Hematopoietic multipotent progenitor cell treated with erythropoietin and hydrocortisone succinate and interleukin-3 and kit ligand, for 8 days (in vitro differentiated cells): ENCODE measurements at places on chromosomes 7 and 10.

DNA sequence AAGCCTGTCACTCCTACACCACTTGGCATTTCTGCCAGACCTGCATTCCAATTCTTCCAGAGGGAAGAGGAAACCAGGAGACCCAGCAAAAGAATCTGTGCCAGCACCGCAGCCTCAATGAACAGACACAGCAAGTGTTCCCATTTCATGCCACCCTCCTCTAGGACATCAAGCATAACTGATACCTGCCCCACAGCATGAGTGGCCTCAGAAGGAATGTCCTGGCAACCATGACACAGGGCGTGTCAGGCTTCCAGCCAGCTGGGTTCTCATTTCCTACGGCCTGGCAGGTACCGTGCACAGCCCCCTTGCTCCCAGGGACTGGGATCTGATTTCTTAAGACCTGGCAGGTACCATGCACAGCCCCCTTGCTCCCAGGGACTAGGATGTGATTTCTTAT, 7.8 kb downstream of the MAD1L1 start:
- DNase-seq, result no peak

DNA sequence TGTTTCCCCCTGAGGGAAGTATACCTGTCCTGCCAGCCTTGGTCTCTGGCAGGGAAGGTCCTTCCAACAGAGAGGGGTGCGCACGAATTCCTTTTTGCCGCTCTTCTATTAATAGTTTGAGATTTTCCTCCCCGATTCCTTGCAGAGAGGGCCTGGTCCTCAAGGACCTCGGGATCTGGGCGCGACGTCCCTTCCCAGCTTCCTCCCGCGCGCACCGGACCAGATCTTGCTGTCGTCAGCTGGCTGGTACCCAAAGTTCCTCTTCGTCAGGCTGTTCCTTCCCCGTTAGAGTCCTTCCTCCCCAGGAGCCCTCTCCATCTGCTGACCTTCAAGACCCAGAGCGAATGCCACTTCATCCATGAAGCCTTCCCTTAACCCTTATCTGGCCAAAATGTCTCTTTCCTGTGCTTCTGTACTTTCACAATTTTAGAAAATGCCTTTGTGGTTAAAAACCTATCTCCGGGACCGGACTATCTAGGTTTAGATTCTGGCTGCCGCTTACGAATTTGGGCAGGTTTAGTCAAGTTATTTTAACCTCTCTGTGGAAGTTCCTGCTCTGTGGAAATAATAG, 851 bp upstream of the GOT1 start:
- DNase-seq, result peak; percentile 61

GRCh38 chr7:21099432-21099831, 312.7 kb upstream of the SP8 start:
- DNase-seq, result no peak

- no peak for DNase-seq
These were observed 119.5 kb downstream of the RNF216 start for GRCh38 chr7:5661942-5662341.

DNA sequence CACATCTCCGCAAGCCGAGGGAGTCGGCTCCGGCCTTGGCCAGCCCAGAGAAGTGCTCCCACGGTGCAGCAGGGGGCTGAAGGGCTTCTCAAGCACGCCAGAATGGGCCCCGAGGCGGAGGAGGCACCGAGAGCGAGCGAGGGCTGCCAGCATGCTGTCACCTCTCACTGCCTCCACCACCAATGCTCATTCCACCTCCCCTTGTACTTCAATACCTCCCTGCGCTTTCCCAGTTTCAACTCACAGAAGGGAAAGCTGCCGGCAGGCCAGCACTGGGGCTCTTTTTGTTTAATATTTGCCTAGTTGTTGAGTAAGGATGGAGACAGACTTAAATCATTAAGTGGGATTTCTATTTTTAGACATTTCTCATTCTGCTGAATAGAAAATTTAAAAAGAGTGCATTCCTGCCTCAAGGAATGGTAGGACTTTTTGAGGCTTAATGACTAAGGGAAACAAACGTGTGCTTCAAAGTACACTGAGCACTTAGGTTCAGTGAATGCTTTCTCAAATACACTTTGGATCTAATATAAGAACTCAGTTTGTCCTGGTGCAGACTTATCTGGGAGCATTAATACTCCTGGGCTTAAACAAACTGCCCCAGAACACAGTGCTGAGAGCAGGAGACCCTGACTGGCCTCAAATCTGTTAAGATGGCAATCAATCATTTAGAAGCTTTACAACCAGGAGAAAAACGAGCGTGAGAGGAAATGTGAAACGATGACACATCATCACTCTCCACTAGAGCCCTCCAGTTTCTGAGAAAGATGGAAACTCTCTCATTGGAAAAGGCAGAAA, 131.2 kb downstream of the RALA start:
- DNase-seq, result no peak

- DNase-seq, result no peak
These were observed 317.1 kb upstream of the NPVF start for GRCh38 chr7:25545124-25546008.

DNA sequence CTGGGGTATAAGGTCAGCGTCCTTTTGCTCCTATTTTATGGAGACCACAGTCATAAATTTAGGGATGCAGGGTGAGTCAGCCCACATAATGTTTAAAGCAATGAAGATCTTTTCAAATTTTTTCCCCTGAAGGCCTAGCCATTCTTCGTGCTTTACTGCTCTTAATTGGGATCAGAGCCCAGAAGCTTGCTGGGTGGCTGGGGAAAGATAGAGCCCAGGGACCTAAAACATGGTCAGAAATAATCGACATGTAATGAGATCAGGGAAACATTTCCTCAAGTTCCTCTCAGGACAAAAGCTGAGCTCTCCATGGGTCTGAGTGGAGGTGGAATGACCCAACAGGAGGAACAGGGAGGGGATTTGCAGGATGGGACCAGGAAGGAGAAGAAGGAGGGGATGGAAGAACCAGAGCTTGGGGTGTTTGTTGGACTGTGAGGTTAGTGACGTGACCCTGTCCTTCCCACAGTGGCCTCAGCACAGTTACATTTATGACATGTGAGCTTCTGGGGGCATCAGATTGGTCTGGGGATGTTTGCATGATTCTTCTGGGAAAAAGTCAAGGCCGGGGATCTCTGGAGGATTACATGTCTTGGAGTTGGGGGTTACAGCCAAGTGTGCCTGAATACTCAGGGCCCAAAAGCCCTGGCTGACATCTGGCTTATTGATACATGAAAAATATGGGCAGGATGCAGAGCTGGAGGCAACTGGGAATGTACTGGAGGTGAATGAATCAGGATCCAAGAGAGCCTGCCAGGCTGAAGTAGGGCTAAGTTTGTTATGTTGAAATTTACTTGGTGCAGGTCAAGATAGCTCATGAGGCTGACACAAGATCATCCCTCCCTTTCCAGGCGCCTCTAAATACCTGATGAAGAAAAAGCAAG, 477.9 kb downstream of the RPS24 start:
- no peak for DNase-seq

- no peak for DNase-seq
These were observed 21.5 kb upstream of the TARP start for GRCh38 chr7:38294926-38295325.

- DNase-seq, result no peak
These were observed 29.0 kb downstream of the DENND2A start for GRCh38 chr7:140611641-140612040.

- DNase-seq, result no peak
These were observed 48.0 kb upstream of the RASGEF1A start for GRCh38 chr10:43314626-43315495.

GRCh38 chr10:5981529-5981928, 4.2 kb upstream of the IL15RA start:
- peak; percentile 83 for DNase-seq

DNA sequence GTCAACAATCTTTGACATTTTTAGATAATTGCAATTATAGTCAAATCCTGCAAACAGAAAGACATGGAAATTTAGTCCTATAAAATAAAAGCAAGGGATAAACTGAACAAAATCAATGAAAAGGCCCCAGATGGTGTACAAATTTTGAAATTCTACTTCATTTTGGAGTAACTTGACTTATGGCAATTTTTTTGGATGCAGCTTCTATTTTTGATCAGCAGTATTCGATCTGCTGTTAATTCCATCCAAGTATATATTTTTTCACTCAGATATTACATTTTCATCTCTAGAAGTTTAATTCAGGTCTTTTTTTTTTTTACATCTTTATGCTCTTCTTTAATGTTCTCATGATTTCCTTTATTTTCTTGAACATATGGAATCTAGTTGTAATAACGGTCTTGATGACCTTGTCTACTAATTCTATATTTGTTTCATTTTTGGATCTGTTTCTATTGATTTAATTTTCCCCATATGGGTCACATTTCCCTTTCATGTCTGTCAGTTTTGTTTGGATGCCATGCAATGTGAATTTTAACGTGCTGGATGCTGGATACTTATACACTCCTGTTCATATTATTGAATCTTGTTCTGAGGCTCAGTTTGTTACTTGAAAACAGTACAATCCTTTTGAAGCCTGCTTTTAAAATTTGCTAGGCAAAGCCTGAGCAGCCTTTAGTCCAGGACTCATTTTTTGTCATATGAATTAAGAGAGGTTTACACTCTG, 164.3 kb upstream of the FAM3C start:
- no peak for DNase-seq

DNA sequence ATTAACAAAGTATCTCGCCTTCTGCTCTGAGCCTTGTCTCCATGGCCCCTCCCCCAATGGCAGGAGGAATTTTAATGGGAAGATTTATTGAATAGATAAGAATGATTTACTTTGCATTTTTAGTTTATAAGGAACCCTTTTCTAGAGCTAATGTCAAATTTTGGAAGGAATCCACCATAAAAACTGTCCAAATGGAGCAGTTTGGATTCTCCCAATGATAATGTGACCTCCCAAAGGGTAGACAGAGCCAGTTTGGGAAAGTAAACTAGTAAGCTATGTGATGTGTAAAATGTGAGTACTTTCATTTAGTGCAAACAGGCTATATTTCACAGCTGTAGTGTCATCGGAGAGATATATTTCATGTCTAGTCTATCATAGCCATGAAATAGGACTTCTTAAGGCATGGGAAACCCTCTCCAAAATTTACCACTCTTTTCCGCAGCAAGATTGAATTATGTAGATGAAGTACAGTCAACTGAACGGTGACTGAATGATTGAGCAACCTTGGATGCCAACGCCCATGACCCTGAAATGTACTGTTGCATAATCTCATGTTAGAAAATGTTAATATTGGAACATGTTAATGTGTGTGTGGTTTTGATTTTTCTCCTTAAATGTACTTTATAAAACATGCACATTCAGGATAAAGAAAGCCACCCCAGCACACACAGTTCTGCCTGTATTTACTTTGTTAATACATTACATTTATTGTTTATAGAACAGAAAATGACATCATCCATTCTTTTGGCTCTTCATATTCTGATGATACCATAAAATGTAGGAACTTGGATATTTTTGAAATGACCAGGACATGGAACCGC, 140.6 kb downstream of the NRP1 start:
- no peak for DNase-seq

DNA sequence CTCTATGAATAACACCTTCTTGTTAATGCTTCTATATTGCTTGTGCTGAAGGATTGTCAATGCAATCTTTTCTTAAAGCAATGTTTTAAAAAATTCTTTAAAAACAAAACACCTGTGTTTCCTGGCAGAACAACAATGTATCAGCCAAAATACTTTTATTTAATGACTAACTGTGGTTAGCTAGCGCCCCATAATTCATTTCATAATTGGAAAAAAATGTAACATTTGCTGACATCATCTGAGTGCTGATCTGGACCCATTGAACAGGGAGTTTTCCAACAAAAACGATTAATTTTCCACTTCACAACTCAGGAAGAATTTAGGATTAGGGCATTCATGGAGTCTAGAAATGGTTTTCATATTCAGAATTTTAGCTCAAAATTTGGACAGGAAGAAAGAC, 137.6 kb upstream of the CDK6 start:
- no peak for DNase-seq

DNA sequence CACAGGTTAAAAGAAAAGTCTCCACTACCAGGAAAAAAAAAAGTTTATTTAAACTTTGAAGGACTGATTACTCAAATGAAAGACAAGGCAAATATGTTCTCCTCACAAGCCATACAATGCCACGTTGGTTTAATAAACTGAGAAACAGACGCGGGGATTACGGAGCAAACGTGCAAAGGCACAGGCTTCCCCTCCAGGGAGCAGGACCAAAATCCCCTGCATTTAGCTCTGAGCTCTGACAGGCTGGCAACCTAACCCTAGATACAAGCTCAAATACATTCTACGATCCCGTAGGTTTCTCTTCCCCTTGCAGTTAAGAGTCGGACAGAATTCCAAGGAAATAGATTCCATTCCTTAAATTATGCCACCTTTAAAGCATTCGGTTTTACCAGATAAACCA, 7.7 kb upstream of the GRB10 start:
- DNase-seq, result no peak

DNA sequence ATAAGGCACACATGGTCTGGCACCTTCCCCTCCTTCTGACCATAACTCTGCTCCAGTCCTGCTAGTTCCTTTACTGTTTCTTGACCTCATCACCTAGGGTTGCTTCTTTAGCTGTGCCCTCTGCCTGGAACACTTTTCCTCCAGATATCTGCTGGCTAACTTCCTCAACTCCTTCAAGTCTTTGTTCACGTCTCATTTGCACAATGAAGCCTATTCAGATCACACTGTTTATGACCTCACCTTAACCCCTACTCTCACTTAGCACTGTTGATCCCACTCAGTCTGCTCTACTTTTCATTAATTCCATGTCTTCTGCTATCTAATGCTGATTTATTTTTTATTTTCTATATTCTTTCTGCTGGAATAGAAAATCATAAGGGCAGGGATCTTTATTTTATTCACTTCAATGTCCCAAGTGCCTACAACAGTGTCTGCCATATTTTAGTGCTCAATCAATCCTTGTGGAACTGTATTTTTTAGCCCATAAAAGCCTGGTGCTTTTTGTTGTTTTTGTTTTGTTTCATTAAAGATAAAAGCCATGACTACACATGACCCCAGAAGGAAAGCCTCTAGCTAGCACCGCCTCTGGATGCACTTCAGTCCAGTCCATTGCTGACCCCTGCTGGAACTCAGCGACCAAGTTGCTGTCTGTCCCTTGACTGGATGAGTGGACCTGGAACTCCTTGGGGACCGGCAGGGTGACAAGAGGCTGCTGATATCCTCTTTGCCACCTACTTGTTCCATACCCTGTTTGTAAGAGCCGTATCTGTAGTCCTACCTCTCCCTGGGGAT, 12.3 kb downstream of the KLF14 start:
- DNase-seq, result peak; percentile 57

- DNase-seq, result no peak
These were observed 42.9 kb upstream of the STOX1 start for GRCh38 chr10:68784476-68784875.

GRCh38 chr10:44864051-44864450, 47.1 kb upstream of the TMEM72 start:
- DNase-seq, result no peak

DNA sequence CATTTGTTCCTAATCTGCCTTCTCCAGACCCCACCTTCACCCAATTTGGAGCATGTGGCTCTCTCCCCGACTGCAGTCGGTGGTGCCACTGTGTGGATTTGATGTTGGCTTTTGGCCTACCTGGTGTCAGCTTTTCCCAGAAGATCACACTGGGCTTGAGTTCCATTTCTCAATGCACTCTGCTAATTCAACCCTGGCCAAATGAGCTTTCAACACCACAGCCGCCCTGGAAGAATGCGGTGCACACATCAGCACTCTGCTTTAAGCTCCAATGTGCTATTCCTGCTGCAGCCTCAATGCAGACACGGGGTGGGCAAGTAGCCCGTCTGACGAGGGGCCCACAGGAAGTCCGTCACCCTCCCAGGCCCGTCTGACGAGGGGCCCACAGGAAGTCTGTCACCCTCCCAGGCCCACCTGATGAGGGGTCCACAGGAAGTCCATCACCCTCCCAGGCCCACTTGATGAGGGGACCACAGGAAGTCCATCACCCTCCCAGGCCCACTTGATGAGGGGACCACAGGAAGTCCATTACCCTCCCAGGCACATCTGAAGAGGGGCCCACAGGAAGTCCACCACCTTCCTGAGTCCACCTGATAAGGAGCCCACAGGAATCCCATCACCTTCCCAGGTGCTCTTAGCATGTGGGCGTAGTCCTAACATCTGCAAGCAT, 64.4 kb downstream of the ASB13 start:
- no peak for DNase-seq
